Lower lobe of right lung (tissue), 2 donors: ENCODE measurements at places on chromosomes 3 and 15.

DNA sequence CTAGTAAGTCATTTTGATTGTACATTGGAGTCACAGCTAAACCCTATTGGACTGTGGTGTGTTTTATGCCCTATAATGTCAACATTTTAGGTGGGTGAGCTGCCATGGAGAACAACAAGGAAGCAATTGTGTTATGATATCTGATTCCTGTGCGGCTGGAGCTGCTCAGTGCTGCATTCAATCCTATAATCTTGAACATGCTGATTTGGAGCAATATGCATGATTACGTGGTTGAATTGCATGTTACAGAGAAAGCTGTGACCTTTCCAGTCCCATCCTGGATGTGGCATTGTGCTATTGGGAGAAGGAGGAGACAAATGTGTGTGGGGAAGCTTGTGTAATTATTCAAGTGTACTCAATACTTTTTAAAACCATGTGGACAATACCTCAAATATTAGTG, 20.1 kb upstream of the C3orf49 start:
- no peak for DNase-seq
- H3K4me1 ChIP-seq = no peaks in the 10 kb centered on the region
- H3K27ac ChIP-seq = no peak overlapping the region
- H3K27me3 ChIP-seq = no peaks in the 10 kb centered on the region

DNA sequence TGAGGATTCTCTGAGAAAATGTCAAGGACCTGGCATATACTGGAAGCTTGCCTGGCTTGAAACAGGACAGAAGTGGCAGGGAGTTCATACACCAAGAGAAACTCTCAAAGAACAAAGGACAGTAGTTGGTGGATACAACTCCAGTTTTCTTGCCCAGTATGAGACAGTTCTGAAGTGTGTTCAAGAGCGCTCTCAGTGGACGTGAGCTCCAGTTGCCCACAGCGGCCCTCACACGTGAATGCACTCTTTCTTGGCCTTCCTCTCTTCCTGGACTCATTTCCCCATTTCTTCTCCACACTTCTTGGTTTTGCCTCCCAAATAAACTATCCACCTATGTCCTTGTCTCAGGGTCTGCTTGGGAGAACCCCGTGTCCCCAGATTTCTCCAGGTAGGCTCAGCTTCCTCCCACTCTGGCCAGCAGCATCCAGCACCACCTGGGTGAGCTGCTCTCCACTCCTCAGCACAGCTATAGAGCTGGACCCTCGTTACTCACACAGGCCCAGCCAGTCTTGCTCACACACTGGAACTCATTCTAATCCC, 54.5 kb downstream of the DCLK3 start:
- no peak overlapping the region for H3K27ac ChIP-seq
- H3K36me3 ChIP-seq = no peaks in the 10 kb centered on the region
- H3K4me3 ChIP-seq = no peak overlapping the region
- H3K4me1 ChIP-seq = no peaks in the 10 kb centered on the region

GRCh38 chr3:190321789-190322603, at the start of gene CLDN1:
Gene CLDN1 (minus strand): TSS chr3:190322446. CDS start chr3:190322206, 240 bp downstream.
- peak; percentile 90 for DNase-seq
- no peaks in the 10 kb centered on the region for H3K36me3 ChIP-seq
- H3K4me3 ChIP-seq = peak within 1 kb of the TSS; percentile 66
- peaks cover 22% of the 10 kb centered on the region for H3K4me1 ChIP-seq
- H3K27me3 ChIP-seq = no peaks in the 10 kb centered on the region

DNA sequence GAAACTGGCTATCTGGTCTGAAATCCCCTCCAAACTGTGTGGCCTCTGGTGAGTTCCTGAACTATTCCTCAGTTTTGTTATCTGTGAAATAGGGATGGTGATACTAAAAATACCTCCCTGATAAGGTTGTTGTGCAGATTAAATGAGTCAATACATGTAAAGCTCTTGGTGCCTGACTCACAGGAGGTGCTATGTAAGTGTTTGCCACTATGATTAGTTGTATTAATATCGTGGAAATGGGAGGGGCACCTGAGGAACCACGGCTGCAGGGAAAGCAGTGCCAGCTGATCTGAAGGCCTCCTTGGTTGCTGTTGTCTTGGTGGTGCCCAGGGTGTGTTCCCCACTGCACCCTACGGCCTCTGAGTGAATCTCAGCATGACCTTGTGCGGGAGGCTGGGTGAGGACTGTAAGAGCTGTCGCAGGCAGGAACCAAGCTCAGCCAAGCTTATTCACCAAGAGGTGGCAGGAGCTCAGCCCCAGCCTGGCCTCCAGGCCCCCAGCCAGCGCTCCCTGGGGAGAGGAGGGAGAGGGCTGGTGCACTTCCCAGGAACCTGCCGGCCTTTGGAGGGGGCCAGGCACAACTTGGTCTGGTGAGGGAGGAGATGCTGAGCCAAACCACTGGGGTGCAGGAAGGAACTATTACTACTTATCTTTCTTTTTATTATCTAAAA, 44.8 kb upstream of the CCDC174 start:
- H3K4me3 ChIP-seq = no peak overlapping the region
- peaks cover 8% of the 10 kb centered on the region for H3K4me1 ChIP-seq
- peaks cover 24% of the 10 kb centered on the region for H3K27me3 ChIP-seq
- DNase-seq = no peak

DNA sequence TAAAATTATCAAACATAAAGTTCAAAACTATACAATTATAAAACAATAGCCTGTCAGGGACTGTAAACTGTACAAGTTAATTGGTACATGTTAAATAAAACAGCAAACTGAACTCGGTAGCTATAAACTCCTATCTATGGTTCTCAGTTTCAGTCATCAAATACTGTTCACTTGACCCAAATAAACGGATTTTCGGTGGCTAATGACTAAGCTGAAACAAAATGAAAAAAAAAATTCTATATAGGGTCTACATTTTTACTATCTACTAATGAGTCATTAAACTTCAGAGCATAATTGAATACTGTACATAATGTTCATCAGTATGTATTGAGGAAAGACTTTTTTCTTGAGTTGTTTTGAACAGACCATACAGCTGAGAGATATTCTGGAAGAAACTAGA, 6.6 kb downstream of the PROK2 start:
- no peaks in the 10 kb centered on the region for H3K4me1 ChIP-seq
- H3K36me3 ChIP-seq = no peaks in the 10 kb centered on the region
- no peak overlapping the region for H3K4me3 ChIP-seq
- H3K27ac ChIP-seq = no peak overlapping the region

DNA sequence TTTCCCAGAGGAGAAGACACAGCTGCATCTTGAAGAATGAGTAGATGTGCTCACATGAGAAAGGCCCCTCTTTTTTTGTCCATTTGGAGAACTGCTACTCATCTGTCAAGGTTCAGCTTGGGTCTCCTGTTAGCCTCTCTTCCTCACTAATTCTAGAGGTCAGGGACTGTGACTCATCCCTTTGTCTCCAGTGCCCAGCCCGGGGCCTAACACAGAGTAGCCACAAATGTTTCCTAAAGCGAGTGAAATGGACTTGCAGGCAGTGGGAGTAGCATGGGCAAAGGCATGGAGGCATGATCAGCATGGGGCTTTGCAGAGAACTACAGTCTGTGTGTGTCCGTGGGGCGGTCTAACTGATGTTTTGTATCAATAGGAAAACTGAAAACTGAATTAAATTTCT, 33.9 kb upstream of the MRPS22 start:
- H3K27ac ChIP-seq = no peak overlapping the region
- H3K36me3 ChIP-seq = no peaks in the 10 kb centered on the region
- DNase-seq = no peak
- H3K4me3 ChIP-seq = no peak overlapping the region

DNA sequence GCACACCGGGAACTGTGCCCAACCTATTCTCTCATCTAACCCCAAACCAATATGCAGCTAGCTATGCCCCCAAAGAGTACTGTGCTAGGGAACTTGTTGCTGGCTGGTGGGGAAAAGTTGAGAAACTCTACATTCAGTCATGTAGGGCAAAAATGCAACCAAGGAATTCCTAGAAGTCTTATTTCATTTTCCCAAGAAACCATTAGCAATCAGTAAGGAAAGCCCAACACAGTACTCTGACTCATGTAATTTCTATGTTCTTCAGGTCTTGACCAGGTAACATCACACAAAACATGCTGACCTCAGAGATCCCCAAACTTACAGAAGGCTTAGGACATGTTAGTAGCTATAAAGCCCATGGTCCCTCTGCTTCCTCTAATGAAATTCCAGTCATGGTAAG, 52.1 kb downstream of the TASOR start:
- H3K27ac ChIP-seq = no peak overlapping the region
- H3K4me3 ChIP-seq = no peak overlapping the region
- no peaks in the 10 kb centered on the region for H3K27me3 ChIP-seq

- H3K4me1 ChIP-seq = no peaks in the 10 kb centered on the region
- H3K27ac ChIP-seq = no peak overlapping the region
- no peak overlapping the region for H3K4me3 ChIP-seq
These were observed 131.0 kb upstream of the UMPS start for GRCh38 chr3:124599147-124599765.

- no peaks in the 10 kb centered on the region for H3K4me1 ChIP-seq
- no peak for DNase-seq
- no peak overlapping the region for H3K27ac ChIP-seq
- H3K27me3 ChIP-seq = no peaks in the 10 kb centered on the region
- H3K36me3 ChIP-seq = no peaks in the 10 kb centered on the region
These were observed 33.1 kb upstream of the UBE2Q2 start for GRCh38 chr15:75809986-75810750.

GRCh38 chr15:45476410-45476809, 46.1 kb downstream of the SLC30A4 start:
- no peaks in the 10 kb centered on the region for H3K4me1 ChIP-seq
- no peaks in the 10 kb centered on the region for H3K27me3 ChIP-seq
- H3K27ac ChIP-seq = no peak overlapping the region

- no peaks in the 10 kb centered on the region for H3K27me3 ChIP-seq
- no peak overlapping the region for H3K4me3 ChIP-seq
- H3K27ac ChIP-seq = no peak overlapping the region
- peaks cover 28% of the 10 kb centered on the region for H3K36me3 ChIP-seq
- H3K4me1 ChIP-seq = no peaks in the 10 kb centered on the region
- DNase-seq = no peak
These were observed 5.6 kb upstream of the MUC20 start for GRCh38 chr3:195715134-195715533.

GRCh38 chr3:196524527-196524926, 9.4 kb upstream of the SMCO1 start:
- no peak overlapping the region for H3K4me3 ChIP-seq
- H3K4me1 ChIP-seq = peaks cover 5% of the 10 kb centered on the region
- no peak overlapping the region for H3K27ac ChIP-seq
- no peaks in the 10 kb centered on the region for H3K36me3 ChIP-seq

GRCh38 chr3:48776854-48777253, 59.8 kb upstream of the IP6K2 start:
- DNase-seq = no peak
- no peaks in the 10 kb centered on the region for H3K27me3 ChIP-seq
- no peak overlapping the region for H3K27ac ChIP-seq
- H3K4me3 ChIP-seq = no peak overlapping the region

DNA sequence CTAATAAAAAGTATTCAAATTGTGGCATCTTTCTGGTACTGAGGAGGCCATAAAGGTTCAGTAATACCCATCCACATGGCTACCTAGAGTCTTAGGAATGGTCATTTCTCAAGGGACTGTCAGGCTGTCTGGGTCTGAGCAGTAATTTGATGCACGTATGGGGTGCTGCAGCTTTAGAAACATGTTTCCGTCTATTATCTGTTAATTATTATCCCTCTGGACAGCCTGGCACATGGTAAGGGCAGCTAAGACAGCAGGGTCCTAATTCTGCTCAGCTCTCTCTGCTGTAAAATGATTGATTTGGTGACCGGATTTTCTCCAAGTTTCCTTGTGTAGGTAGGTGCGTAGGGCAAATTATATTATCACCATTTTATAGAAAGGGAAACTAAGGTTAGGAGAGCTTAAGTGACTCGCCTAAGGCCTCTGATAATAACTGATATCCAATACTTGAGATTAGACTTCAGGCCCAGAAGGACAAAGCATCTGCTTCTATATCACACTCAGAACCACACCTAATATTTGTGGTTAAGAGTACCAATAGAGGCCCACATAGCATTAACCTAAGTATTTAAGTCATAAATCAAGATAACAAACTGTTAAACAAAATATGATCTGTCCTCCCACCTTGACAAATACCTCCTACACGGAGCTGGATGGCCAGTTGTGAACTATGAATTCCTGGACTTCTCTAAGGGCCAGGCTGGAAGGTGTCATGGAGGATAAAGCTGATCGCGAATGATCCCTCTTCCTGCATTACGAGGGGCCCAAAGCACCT, 2.9 kb upstream of the RAP2B start:
- no peak overlapping the region for H3K4me3 ChIP-seq
- no peak for DNase-seq
- H3K36me3 ChIP-seq = no peaks in the 10 kb centered on the region
- H3K27ac ChIP-seq = no peak overlapping the region
- H3K27me3 ChIP-seq = no peaks in the 10 kb centered on the region
- H3K4me1 ChIP-seq = peaks cover 1% of the 10 kb centered on the region

- H3K36me3 ChIP-seq = peaks cover 4% of the 10 kb centered on the region
- no peak for DNase-seq
- no peak overlapping the region for H3K4me3 ChIP-seq
- no peaks in the 10 kb centered on the region for H3K4me1 ChIP-seq
These were observed 61.2 kb downstream of the TSC22D2 start for GRCh38 chr3:150469031-150469930.

DNA sequence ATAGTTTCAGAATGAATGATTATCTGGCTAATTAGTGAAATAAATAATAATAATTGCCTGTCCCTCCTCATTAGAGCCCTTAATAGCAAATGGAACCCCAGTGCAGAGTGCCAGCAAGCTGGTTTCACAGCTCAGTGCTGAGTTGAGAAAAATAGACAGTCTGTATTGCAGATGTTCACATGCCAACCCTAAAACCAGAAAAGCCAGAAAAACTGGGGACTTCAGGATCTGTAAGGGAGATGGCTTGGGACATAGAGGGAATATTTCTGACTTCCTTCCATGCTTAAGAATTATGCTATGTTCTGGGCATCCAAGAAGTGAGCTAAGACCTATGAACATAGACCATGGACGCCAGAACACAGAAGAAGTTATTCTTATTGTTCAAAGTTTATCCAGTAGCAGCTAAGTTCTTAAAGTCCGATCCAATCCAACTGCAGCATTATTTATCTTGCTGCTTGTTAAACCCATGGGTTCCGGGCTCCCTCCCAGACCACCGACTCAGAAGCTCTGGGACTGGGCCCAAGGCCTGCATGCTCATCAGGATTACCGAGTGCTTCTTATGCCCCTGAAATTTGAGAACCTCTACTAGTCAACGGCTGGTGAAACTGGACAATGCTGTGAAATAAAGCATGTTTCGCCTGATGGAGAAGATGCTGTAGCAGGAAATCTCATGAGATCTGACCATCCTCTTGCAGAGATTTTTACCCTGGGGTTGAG, 158.3 kb downstream of the FOXB1 start:
- no peaks in the 10 kb centered on the region for H3K4me1 ChIP-seq
- H3K36me3 ChIP-seq = no peaks in the 10 kb centered on the region
- DNase-seq = no peak
- H3K27me3 ChIP-seq = no peaks in the 10 kb centered on the region
- no peak overlapping the region for H3K27ac ChIP-seq

DNA sequence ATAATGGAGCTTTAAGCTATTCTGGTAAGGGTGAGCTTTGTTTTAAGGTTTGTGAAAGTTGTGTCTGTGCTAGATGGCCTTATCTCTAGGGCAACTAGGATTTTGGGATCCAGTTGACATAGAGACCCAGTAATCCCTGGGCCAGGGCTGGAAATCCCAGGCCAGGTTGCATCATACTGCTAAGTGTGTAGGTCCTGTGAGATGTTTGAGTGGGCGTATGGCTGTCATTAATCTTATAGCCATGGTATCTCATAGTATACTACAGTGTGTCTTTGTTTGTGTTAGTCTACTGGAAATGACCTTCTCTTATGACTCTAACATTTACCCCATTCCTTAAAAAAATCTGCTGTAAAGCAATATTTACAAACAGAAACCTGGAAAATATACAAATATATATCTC, 151.4 kb downstream of the CACNA2D3 start:
- no peak overlapping the region for H3K27ac ChIP-seq
- no peak overlapping the region for H3K4me3 ChIP-seq
- no peak for DNase-seq
- no peaks in the 10 kb centered on the region for H3K27me3 ChIP-seq
- no peaks in the 10 kb centered on the region for H3K4me1 ChIP-seq
